AG04449 (cell line): ENCODE measurements at places on chromosomes 3 and 15.

- no peak for DNase-seq
These were observed 580.5 kb downstream of the OTOL1 start for GRCh38 chr3:162077108-162077507.

DNA sequence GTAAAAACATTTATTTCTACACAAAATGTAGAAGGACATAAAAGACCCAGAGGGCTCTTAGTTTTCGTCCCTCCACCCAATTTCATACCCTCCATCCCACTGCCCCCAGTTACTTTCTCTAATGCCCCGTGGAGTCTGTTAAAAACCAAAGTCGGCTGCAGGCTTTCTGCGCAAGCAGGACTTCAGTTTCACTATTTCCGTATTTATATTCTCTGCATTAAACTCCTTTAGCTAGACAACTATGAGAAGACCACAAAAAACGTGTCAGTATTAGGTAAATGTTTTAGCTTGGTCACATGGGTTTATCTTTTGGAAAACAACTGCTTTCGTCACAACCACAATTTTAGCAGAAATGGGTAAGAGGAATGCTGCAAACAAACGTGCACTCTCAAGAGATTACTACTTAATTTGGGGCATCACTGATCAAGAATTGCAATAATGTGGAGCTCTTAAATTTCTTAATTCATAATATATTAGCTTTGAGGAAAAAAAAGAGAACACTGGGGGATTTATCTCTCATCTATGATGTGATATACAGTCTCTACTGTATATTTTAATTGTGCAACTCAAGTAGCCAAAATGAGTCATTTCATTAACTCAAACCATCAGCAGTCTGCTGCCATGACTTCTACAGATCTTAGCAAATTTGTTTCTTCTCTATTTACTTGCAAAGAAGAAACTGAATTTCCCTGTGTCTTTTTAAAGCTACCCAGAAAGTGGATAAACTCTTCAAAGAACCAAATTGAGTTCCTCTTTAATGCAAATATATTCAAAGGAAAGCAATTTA, 740 bp upstream of the NSMCE3 start:
- DNase-seq: peak; percentile 47

DNA sequence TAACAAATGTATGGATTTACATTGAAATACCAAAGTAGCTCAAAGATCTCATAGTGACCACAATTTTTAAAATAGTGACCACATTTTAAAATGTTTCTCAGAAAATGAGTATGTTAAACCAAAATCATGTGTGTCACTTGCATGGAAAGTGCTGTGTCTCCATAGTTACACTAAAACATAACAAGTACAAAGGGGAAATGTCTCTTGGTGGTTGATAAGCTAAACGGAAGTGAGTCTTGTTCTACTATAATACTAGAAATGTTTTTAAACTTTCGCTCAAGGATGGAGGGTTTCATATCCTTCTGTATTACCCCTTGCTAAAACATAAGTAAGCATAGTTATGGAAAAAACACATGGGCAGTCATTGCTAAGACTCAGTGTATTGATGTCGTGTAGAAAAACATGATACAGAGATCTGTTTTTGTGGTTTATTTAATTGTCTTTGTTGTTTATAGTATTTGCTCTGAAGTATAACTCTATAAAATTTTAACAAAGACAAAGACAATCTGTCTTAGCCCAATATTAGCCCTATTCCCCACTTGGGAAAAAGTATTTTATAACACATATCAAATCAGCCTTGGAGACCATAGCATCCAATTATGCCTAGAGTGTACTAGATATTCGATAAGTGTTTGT, 27.0 kb upstream of the DENND4A start:
- no peak for DNase-seq

- no peak for DNase-seq
These were observed 1.5 kb downstream of the CEP63 start for GRCh38 chr3:134487406-134487805.

- no peak for DNase-seq
These were observed 198.8 kb downstream of the DOCK3 start for GRCh38 chr3:50873376-50874157.

DNA sequence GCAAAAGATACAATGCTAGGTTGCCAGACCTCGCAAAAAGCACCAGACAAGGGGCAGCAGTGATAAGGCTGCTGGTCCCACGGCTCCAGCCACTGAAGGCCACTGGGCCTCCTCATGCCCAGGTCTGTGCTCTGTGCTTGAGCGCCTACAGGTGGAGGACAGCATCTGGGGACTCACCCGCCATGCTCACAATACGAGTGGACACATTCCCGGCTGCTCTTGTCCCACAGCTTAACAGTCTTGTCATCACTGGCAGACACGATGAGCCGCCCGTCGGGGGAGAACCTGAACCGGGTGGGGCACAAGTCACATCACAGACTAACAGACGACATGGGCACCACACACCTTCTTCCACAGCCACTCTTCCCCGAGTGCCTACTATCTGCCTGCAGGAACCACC, 7.4 kb downstream of the POC1A start:
- no peak for DNase-seq

GRCh38 chr15:60781211-60781713, 302.3 kb upstream of the ICE2 start:
- DNase-seq: no peak

- DNase-seq: no peak
These were observed 102.3 kb downstream of the TPRA1 start for GRCh38 chr3:127488141-127488672.

- DNase-seq: no peak
These were observed 3.7 kb downstream of the HRG start for GRCh38 chr3:186669378-186670084.
